T-helper 22 cell (primary cell): ENCODE measurements at places on chromosomes 2 and 18.

- no peak for DNase-seq
Observed at GRCh38 chr2:75621228-75621627, 25.4 kb upstream of the MRPL19 start.

GRCh38 chr18:40055262-40055661 lies 1899.8 kb upstream of the PIK3C3 start:
- no peak for DNase-seq

DNA sequence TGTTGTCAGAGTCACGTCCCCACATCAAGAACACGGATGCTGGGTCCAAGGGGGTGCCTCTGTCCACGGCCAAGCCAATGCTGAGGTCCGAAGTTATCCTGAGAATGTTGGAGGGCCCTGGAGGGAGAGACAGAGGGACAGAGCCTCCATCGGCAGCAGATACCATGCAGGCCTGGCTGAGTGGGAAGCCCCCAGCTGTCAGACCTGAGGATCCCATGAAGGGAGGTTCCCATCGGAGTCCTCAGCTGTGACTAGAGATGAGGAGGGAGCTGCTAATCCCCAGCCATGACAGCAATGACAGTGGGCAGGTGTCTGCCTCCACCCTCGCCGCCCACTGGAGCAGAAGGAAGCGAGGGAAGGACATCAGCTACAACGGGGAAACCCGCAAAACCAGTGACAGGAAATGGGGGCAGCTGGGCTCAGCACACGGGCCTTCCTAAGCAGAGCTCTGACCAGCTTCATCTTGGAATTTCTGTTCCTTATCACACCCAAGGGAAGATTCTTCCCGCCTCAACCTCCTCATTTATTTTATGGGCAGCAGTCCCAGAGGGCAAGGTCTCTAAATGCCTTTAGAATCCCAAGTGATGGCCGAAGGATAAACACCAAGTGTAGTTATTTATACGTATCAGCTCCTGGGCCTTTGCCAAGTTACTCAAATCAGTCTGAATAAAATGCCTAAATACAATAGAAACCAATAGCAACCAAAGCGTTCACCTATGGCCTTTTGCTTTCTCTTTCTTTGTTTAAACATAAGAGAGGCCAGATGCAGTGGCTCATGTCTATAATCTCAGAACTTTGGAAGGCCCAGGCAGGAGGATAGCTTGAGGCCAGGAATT lies 32.2 kb downstream of the FAM178B start:
- DNase-seq: no peak

DNA sequence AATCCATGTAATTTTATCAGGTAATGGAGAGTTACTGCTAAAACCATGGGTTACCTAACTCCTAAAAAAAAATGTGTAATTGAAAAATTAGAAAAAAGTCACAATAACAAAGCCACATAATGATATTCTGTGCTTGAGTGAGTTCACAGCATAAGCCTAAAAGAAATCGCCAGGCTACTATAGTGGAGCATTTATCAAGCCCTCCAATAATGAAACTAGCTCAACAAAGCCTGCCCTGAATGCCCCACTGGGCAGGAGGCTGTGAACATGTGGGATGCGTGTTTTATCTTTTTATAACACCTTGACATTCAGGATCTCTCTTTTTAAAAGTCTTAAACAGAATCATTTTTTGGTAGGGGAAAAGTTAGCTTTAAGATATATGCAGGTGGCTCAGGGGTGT lies 86.3 kb downstream of the KCTD18 start:
- DNase-seq: no peak

DNA sequence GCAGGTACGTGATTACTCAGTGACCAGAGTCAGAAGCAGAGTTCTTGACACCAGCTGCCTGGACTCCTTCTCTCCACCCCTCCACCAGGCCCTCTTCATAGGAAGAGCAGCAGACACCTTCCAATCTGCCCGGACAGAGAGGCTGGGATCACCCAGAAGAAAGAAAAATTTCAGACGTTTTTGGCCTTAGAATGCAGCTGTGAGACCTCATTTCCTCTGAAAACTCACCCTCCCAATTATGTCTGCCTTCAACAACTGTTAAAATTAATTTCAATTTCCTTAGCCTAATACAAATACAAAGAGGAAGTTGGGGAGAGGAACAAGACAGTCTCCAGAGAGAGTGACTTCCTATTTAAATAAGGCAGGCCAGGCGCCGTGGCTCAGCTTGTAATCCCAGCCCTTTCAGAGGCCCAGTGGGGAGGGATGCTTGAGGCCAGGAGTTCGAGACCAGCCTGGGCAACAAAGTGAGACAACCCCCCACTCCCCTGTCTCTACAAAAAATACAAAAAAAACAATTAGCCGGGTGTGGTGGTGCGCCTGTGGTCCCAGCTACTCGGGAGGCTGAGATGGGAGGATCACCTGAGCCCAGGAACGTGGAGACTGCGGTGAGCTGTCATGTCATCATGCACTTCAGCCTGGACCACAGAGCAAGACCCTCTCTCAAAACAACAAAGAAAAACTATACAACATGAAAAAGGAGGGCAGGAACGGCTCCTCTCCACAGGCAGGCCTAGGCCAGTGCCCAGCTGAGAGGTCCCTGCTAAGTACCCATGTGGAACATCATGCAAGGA lies 1.6 kb downstream of the SLC66A2 start:
- no peak for DNase-seq

GRCh38 chr18:12336171-12336613 lies 28.2 kb downstream of the TUBB6 start:
- no peak for DNase-seq

GRCh38 chr2:109482361-109482861 lies 131.4 kb downstream of the SEPTIN10 start:
- DNase-seq: no peak

DNA sequence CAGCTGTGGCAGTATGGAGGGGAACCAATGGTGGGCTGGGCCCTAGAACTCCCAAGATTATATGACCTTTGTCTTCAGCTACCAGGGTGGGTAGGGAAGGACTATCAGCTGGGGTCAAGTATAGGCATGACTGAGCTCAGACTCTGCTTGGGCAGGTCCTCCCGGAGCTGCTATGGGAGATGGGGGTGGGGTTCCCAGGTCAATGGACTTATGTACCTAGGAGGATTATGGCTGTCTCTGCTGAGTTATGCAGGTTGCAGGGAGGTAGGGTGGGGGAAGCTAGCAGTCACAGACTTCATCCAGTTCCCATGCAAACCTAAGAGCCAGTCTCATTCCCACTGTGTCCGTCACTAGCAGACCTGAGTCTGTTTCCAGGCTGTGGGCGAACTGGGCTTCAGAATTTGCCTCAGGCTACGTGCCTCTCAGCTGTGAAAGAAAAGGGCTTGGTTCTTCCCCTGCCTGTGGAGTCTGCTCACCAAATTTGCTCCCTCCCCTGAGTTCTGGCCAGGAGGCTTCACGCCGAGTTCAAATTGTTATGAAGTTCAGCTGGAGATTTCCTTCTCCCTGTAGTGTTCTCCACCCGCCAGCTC lies 985.8 kb upstream of the NRXN1 start:
- no peak for DNase-seq

- DNase-seq: no peak
Observed at GRCh38 chr18:74430806-74431571, 26.1 kb downstream of the DIPK1C start.

DNA sequence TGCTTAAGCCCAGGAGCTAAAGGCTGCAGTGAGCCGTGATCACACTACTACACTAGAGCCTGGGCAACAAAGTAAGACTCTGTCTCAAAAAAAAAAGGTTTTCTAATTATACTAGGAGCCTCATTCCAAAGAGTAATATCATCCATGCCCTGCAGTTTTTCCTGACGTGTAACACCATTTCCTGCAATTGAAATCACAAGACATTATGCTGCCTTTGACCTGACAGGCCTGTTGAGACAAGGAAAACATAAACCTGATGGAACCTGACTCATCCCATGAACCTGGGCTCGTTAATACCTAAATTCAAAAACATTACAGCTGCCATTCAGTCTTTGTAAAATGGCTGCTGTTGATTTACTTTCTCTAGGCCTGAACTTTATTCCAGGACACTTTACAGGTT lies 58.7 kb upstream of the PEX13 start:
- no peak for DNase-seq

DNA sequence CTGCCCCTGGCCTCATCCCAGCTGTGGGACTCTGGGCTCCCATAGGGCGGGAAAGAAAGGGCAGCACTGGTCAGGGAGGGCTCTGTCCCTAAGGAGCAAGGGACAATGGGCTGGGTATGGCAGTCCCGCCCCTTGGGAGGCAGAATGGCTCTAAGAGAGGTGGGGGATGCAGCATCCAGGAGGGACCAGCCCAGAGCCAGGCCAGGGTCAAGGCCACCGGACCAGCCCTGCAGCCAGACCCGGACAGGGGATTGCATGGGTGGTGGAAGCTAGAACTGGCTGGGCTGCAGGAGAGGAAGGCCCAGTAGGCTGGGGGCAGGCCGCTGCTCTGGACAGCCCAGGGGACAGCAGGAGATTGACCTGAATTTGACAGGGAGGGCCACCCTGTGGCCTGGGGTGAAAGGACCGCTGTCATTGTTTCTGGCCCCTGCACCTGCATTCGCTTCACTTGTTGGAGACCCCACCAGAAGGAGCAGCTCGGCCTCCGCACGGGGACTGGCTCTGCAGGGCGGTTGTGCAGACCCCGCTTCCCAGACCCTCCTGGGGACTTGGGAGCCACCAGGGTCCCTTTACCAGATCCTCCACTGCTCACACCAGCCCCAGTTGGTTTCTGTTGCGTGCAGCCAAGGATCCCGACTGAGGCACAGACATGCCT lies 14.6 kb downstream of the RAMP1 start:
- no peak for DNase-seq
